ENCODE measurements at places on chromosomes 3 and 15.

DNA sequence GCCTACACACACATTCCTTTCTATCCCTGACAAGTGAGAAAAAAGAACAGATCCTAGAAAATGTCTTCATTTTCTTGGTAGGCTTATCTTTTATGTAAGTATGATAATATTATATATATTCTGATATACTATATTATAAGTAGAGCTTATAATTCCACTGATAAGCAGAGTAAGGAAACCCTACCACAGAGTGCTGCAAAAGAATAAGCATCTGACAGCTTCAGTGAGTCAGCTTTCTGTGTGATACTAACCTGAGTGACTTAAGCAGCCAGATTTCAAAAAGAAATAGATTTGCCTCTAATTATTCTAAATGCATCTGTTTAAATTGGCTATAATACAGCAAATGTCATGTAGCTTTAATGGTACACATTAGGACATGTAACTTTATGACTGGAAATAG, 656.0 kb downstream of the MCTP2 start:
- no peak for DNase-seq

DNA sequence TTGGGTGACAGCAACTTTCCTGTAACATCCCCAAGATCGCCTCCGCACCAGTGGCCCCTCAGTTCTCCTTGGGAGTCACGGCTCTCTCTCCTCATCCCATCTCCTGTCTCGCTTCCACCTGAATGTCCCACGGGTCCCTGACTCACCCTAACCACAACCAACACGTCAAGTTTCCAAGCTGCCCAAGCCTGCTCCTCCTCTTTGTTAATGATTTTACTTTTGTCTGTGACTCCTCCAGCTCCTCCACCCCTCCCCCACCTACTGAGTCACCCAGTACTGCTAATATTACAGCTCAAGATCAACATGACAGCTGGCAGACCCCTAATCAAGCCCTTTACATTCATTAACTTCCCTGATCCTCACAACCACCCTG, 39.3 kb downstream of the BDH1 start:
- DNase-seq = no peak

DNA sequence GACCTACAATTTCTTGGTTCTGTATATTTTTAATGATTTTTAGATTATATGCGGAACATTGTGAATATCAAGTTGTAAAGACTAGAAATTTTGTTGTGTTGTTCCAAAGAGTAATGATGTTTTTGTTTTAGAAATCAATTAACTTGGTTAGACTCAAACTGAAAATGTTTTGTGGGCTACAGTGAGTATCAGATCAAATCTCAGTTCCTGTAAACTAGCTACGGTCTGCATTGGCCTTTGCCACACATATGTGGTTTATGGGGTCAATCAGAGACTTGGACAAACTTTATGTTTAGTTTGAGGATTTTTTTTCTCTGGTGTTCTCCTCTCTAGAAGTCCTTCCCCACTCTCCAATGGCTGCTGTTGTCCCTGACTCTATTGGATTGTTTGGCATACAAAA, 308.0 kb upstream of the THRB start:
- no peak for DNase-seq

DNA sequence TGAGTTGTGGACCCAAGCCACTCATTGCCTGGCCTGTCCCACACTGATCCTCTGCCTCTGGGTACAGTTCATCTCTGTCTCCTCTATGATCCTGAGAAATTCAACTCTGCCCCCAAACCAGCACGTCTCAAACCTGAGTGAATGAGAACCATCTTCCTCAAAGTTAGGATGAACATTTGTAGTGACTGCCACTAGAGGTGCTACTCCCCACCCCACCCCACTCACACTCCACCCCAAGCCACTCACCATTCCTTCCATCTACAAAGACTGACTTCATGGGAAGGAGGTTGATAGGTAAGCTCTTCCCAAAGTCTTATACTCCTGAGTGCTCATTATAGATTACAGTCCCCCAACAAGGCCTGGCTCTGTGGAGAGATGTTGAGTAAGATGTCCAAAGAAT, 43.8 kb downstream of the NEK10 start:
- no peak for DNase-seq

- no peak for DNase-seq
Observed at GRCh38 chr3:99874237-99875002, 56.8 kb downstream of the CMSS1 start.

DNA sequence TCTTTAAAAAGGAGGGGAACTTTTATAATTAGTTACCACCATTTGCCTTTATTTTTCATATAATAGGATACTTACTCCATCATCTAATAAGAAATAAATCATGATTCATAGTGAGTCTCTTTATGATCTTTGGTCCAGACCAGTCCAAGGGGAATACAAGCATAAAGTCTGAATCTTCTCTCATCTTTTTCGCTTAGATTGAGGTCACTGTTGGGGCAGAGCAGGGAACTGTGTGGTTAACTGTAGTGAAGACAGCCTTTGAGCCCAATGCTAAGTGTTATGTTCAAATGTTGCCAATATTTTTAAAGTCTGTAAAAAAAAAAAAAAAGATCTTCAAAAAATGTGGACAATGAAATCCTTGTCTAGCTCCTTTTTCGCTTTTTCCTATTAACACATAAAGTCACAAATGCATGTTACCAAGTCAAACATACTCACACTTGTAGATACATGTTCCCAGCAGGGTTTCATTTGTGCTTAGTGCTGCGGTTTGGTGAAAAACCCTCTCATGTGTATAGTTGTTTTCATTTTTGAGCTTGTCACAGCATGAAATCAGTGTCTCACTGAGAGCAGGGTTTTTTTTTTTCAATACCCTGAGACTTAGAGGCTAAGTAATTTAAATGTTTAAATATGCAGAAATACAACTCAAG, 72.1 kb downstream of the EPHA3 start:
- DNase-seq = no peak

GRCh38 chr15:78182821-78183220, 33.7 kb downstream of the IDH3A start:
- no peak for DNase-seq

Data from CD4-positive, alpha-beta T cell treated with Interleukin-21 for 1 hour (primary cell).